Forelimb muscle (tissue), 1 donor: ENCODE measurements at places on chromosomes 2 and 18.
A peak's percentile ranks its signal among the peaks of the same experiment; 100 is the strongest.

DNA sequence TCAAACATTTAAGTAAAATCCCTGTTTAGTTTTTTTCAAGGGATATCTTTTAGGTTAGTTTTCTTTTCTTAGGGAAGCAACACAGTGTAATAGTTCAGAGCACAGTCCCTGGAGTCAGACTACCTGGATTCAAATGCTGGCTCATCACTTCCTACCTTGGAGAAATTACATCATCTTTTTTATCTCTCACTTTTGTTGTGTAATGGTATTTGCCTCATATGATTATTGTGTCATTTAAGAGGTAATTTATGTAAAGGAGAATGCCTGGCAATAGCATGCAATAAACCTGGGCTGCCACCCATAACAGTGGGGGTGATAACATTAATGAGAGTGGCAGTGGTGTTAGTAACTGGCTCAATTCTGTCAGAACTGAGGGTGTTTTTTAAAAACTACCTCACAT is 26.3 kb downstream of the ERLEC1 start:
- DNase-seq = no peak

DNA sequence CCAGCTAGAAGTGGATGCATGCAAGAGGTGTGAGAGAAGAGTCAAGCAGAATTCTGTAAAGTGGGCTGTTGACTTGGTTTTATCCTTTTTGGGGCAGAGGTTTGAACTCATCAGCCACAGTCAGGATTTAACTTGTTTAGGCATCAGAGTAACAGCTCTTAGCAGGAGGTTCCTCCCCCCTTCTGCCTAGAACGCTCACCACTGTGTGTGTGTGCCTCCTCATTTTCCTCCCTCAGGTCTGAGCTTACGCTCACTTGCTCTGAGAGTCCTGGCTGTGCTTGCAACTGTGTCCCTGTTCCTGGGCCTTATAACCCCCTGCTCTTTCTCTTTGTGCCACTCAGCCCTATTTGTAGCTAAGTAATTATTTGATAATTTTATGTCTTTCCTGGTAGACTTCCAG is 167.9 kb downstream of the TMEM182 start:
- no peak for DNase-seq

- DNase-seq = no peak
These were observed 388.1 kb upstream of the SPRED2 start for GRCh38 chr2:65820454-65820853.

- no peak for DNase-seq
These were observed 379.8 kb upstream of the FANCL start for GRCh38 chr2:58620896-58621295.

- DNase-seq = no peak
These were observed 4.1 kb downstream of the TCF23 start for GRCh38 chr2:27152796-27153464.

GRCh38 chr2:85929096-85930050 is 40.6 kb upstream of the ST3GAL5 start:
- DNase-seq = no peak

DNA sequence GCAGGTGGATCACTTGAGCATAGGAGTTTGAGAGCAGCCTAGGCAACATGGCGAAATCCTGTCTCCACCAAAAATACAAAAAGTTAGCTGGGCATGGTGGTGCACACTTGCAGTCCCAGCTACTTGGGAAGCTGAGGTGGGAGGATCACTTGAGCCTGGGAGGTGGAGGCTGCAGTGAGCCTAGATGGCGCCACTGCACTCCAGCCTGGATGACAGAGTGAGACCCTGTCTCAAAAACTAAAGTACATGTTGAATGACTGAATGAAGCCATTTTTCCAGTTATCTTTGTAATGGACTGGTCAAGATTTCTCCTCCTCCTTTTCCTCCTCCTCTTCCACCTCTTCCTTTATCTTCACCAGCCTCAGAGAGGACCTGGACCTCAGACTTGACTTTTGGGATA is 272.0 kb downstream of the SMAD2 start:
- no peak for DNase-seq

DNA sequence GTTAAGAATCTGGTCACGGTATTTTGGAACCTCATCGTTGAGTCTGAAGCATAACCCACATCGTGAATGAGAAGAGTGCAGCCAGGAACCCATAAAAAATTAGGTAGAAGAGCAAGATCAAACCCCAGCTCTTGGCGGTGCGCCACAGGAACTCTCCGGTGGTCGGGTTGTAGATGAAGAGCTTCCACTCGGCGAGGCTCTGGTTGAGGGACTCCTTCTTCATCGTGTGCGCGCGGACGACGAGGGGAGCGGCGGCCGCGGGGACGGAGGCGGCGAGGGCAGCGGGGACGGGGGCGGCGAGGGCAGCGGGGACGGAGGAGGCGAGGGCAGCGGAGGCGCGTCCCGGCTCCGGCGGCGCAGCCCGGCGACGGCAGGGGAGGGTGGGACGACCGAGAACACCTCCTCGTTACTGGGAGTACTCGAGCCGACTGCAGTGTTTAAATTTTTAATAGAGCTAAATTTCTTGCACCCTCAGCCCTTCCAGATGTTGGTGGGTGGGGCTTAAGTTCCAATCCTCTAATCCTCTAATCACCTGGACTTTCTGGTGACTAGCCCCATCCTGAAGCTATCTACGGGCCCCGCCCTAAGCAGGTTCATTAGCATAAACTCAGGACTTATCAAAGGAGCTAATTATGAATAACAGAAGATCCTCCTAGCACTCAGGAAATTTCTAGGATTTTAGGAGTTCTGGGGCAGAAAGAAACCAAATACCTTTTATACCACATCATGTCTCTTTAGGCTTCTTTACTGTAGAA is 20.4 kb upstream of the PAPOLG start:
- DNase-seq = no peak

DNA sequence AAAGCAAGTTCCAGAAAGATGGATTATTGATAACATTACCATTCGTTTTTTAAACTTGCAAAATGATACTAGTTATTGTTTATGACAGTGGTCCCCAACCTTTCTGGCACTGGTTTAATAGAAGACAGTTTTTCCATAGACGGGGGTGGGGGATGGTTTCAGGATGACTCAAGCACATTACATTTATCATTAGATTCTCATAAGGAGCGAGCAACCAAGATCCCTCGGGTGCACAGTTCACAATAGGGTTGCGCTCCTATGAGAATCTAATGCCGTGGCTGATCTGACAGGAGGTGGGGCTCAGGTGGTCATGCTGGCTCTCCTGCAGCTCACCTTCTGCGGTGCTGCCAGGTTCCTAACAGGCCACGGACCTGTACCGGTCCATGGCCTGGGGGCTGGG is 86.2 kb downstream of the BCL2 start:
- DNase-seq = no peak

- no peak for DNase-seq
These were observed 38.4 kb upstream of the BIN1 start for GRCh38 chr2:127145280-127145895.

- DNase-seq = no peak
These were observed 99.3 kb downstream of the SPATS2L start for GRCh38 chr2:200405599-200406298.

DNA sequence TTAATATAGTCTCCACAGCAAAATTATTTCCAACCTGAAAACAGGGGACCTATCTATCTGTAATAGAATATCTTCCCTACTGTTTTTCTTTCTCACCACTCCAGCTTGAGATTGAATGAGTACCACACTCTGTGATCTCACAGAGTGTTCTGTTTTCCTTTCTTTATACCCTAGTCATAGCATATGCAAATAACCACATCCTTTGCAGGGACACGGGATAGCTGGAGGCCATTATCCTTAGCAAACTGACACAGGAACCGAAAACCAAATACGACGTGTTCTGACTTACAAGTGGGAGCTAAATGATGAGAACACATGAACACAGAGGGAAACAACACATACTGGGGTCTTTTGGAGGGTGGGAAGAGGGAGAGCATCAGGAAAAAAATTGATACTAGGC is 224.7 kb downstream of the SLC8A1 start:
- no peak for DNase-seq

DNA sequence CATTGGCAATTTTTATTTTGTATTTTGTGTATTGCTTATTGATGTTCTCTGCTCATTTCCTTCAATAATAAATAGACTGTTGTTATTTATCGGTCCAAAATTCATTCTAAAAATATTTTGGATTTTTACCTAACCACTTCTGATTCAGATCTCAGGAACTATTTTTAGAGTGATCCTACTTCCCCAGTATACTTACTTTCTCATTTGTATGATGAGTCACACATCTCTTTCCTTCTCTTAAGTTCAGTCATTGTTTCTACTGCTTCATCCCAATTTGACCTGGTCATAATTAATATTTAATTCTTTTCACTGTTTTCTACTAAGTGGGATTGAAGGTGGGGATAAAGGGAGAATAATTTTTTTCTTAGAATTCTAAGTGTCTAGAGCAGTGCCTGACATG is 75.1 kb downstream of the AGPS start:
- DNase-seq = no peak

GRCh38 chr2:102141970-102142828 is at the start of gene IL1R1:
TSS of gene IL1R1 (plus strand) at chr2:102142746. CDS start at chr2:102157725, 14,979 bp downstream.
- DNase-seq = peak; percentile 68

DNA sequence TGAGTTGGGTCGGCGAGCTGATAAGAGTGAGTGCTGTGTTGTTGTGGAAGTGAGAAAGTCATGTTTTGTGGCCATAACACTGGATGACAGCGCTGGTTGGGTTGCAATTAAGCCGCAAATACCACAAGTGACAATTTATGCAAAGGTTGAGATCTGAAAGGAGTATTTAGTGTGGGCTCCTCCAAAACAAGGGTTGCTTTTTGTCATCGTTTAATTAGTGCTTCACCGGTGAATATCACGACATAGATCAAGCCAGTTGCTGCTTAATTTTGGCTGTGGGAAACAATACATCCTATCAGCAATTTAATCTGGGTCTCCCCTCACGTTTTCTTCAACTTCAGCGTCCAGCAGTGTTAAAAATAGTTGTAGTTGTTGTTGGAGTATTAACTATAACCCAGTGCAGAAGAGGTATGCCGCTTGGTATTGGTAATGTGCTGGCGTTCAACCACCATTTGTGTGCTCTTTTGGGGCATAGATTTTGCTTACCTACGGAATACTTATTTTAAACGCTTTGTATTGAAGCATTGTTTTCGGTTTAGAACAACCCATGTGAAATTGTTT is 662 bp downstream of the ACVR2A start:
- DNase-seq = no peak

DNA sequence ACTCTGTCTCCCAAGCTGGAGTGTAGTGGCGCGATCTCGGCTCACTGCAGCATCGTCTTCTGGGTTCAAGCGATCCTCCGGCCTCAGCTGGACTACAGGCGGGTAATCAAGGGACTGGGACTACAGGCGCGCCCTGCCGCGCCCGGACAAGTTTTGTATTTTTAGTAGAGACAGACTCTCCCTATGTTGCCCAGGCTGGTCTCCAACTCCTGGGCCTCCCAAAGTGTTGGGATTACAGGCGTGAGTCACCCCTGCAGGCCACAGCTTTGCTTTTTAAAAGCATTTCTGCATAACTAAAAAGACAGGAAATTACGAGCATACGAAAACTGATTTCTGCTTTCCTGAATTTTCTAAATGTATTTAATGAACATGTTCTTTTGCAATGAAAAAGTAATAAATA is 916 bp upstream of the OSBPL1A start:
- no peak for DNase-seq

DNA sequence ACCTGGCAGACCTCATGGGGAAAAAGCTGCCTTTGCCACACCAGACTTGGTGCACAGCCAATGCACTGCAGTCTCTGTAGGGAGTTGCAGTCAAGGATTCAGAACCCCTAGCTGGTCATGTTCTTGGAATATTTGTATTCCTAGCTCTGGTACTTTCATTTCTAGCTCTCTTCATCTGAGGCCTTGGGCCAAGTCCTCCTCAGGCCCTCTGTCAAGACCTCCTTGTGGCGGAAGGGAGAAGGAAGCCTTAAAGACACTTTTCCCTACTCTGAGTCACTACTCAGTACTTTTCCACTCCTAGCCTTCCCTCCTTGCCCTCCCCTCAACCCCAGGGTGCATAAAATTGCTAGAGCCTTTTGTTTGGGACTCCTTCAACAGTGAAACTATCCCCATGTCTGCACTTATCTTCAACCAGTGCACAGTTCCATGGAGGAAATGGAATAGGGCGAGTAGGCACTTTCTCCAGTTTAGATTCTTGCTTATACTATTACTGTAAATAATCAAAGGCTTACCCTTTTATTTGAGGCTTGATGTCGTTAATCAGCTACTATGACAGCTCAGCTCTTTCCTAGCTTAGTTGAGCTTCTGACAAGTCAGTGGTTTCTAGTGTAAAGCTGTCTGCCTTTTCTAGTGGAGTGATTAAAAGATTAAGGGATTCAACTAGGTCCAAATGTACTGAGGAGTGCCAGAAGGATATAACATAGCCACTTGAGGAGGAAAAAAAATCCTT is 15.8 kb downstream of the M1AP start:
- no peak for DNase-seq

- no peak for DNase-seq
These were observed 132.8 kb upstream of the SP5 start for GRCh38 chr2:170582313-170582712.

DNA sequence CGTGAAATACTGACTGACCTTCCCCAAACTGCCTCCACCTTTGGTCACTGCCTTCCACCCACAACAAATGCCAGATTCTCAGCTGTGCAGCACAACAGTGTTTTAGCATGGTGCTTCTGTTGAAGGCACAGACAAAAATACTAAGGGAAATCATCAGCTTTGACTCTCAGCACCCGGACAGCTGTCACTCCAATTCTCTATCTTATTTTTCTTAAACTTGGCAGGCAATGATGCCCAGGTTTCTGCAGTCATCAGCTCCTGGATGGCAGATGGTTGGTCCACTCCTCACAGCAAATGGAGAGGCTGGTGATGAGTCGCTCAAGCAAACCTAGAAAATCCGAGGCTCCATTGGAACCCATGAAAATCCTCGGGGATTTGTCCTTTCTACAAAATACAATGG is 2.9 kb upstream of the FAM124B start:
- DNase-seq = no peak

DNA sequence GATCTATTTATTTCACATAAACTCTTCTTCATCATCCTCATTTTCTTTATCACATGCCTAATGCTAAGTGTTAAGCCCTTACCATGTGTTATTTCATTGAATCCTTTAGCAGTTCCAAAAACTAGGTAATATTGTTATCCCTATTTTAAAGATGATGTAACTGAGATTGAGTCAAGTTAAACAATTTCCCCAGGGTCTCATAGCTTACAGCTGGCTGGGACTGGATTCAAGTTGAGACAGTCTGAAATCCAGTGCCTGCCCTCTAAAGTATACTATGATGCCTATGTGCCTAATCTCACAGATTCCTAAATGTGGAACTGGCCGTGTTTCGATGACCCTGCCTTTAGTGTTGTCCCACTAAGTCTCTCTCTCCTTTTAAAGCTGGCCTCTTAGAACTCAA is 108.5 kb downstream of the MAP2 start:
- no peak for DNase-seq

- DNase-seq = no peak
These were observed 2.1 kb downstream of the HK2 start for GRCh38 chr2:74835831-74836674.

- no peak for DNase-seq
These were observed 19.6 kb upstream of the REL start for GRCh38 chr2:60861736-60862135.

- DNase-seq = no peak
These were observed 267.9 kb upstream of the PKDCC start for GRCh38 chr2:41779888-41780287.
